CD4-positive, alpha-beta memory T cell (primary cell): ENCODE measurements at places on chromosomes 4 and X. TPM values are rescaled to one million over a fixed set of nuclear protein-coding genes. Genes with fewer than 3 reads are reported as not detected.

DNA sequence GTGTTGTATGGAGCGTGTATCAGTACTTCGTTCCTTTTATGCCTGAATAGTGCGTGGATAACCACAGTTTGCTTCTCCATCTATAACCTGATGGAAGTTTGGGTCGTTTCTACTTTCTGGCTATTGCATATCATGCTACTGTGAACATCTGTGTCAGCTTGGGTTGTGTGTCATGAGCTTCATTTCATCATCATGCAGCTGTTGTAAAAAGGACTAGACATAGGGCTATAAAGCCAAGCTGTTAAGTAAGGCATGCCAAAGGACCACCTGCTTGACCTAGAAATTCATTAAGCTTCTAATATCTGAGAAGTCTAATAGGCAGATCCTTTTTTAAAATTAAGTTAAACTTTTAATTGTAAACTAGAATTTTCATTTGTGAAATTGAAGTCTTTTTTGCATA, 18.4 kb downstream of the SMS start:
- H3K27ac ChIP-seq = no peak overlapping the region
- H3K4me3 ChIP-seq = no peak overlapping the region
- H3K27me3 ChIP-seq = no peaks in the 10 kb centered on the region
- no peaks in the 10 kb centered on the region for H3K36me3 ChIP-seq

DNA sequence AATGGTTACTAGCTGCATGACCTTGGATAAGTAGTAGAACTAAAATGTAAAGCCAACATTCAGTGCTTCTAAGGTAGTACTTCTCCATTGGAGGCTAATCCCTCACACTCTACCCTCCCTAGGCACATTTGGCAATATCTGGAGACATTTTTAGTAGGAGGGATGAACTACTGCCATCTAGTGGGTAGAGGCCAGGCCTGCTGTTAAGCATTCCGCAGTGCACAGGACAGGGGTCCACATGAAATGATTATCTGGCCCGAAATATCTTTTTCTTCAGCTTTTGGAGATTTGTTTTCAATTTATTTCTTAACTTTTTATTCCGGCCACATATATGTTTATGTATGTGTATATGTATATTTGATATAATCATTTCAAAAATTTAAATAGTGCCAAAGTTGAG, 36.0 kb upstream of the SPANXC start:
- no peaks in the 10 kb centered on the region for H3K4me1 ChIP-seq
- H3K36me3 ChIP-seq = no peaks in the 10 kb centered on the region
- no peak for DNase-seq
- H3K4me3 ChIP-seq = no peak overlapping the region
- no peak overlapping the region for H3K27ac ChIP-seq
- H3K27me3 ChIP-seq = no peaks in the 10 kb centered on the region

DNA sequence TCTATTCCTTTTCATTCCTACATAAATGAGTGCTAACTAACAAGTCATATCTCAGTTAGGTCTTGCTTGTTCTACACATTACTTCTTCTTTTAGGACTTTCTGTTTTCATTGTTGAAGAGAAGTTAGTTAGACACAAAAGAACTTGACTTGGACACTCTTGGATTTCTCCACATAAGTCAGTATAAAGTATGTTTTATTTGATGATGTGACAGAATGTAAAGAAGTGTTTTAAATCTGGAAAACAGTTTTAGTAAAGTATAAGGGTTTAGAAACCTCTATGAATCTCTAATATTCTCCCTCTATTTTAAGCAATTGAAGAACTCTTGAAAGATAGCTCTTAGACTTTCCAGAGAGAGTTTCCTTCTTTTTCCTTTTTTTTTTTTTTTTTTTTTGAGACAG, 38.6 kb upstream of the TMEM33 start:
- H3K4me3 ChIP-seq = no peak overlapping the region

GRCh38 chrX:64427281-64427680, 32.0 kb upstream of the MTMR8 start:
- H3K4me3 ChIP-seq = no peak overlapping the region
- H3K27ac ChIP-seq = no peak overlapping the region
- DNase-seq = no peak
- H3K36me3 ChIP-seq = no peaks in the 10 kb centered on the region
- no peaks in the 10 kb centered on the region for H3K4me1 ChIP-seq

DNA sequence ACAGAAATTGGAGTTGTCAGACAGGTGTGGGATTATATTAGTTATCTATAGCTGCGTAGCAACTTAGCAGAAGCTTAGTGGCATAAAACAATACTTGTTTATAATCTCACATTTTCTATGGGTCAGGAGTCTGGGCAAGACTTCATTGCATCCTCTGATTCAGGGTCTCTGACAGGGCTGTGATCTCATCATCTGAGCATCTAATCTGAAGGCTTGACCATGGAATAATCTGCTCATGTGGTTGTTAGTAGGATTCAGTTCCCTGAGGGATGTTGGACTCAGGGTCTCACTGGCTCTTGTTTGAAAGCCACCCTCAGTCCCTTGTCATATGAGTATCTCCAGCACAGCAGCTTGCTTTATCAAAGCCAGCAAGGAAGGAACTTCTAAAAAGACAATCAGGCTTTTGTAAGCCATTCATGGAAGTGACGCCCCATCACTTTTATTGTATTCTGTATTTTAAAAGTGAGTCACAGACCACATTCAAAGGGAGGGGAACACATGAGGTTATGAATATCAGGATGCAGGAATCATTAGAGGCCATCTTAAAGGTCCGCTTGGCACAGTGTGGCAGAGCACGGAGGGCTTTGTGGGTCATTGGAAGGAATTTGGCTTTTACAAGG, 37.2 kb upstream of the FAM9B start:
- no peak for DNase-seq
- H3K4me1 ChIP-seq = no peaks in the 10 kb centered on the region
- no peaks in the 10 kb centered on the region for H3K27me3 ChIP-seq
- H3K27ac ChIP-seq = no peak overlapping the region

- H3K4me1 ChIP-seq = peaks cover 9% of the 10 kb centered on the region
- H3K4me3 ChIP-seq = no peak overlapping the region
- no peak overlapping the region for H3K27ac ChIP-seq
These were observed 180.7 kb downstream of the CRLF2 start for GRCh38 chrX:1031521-1032430.

- no peak overlapping the region for H3K4me3 ChIP-seq
- H3K27me3 ChIP-seq = no peaks in the 10 kb centered on the region
- no peaks in the 10 kb centered on the region for H3K4me1 ChIP-seq
- no peak overlapping the region for H3K27ac ChIP-seq
These were observed 27.9 kb downstream of the ABHD18 start for GRCh38 chr4:127993151-127993550.

- H3K27me3 ChIP-seq = no peaks in the 10 kb centered on the region
- DNase-seq = no peak
- no peaks in the 10 kb centered on the region for H3K4me1 ChIP-seq
- H3K4me3 ChIP-seq = no peak overlapping the region
- H3K27ac ChIP-seq = no peak overlapping the region
These were observed 12.4 kb downstream of the SMIM14 start for GRCh38 chr4:39626261-39626660.

DNA sequence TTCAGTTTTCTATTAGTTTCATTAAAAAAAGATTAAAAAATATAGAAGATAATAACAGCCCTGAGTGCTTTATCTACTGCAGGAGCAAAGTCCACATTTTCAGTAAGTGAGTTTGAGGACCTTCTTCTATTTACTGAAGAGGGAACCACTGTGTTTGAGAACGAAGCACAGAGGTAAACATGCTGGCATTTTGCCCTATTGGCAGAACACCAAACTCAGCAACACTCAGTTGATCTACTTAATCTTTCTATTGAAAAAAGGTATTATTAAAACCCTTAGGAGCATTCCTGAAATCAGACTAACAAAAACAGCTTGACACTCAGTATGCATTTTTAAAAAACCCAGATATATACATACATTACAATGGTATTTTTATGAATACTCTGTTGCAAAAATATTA, 1496.7 kb downstream of the TECRL start:
- no peak overlapping the region for H3K27ac ChIP-seq
- no peak overlapping the region for H3K4me3 ChIP-seq
- H3K4me1 ChIP-seq = no peaks in the 10 kb centered on the region
- no peaks in the 10 kb centered on the region for H3K27me3 ChIP-seq
- H3K36me3 ChIP-seq = no peaks in the 10 kb centered on the region

DNA sequence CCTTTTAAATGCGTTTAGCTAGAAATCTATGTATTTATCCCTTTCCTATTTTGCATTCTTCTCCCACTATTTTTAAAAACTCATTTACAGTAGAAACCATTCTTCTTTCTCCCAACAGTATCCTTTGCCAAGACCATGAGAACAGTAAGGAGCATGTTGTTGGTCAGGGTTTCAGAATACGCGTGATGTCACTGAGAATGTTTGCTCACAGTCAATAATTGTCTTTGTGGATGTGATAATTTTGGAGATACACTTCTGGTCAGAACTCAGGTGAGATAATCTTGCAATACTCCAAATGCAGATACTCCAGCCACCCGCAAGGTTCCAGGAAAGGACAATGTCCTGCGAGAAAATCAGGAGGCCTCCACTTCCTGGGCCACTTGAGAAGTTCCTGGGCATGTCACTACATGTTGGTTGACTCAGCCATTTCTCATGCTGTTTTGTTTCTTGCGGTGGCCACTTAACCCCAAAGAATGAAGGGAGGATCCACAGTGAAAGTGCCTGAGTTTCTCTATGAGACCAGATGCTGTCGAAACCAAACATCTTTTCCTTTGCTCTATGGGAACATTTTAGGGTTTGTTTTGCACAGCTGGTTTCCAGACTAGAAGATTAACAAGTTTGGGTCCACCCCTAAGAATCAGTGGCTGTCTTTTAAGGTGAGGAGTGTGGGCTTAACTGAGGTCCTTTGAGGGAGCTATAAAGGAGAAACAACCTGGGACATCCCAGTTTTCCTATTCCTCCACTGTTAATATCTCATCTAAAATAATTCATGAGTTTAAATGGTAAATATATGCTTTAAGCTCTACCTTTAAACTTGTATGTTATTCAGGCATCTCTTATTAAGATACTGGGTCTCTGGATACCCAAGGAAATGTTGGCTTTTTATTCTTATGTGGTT, 116.0 kb downstream of the SOWAHB start:
- H3K36me3 ChIP-seq = no peaks in the 10 kb centered on the region
- H3K4me3 ChIP-seq = no peak overlapping the region
- no peak overlapping the region for H3K27ac ChIP-seq
- H3K27me3 ChIP-seq = no peaks in the 10 kb centered on the region
- H3K4me1 ChIP-seq = no peaks in the 10 kb centered on the region
- DNase-seq = no peak

DNA sequence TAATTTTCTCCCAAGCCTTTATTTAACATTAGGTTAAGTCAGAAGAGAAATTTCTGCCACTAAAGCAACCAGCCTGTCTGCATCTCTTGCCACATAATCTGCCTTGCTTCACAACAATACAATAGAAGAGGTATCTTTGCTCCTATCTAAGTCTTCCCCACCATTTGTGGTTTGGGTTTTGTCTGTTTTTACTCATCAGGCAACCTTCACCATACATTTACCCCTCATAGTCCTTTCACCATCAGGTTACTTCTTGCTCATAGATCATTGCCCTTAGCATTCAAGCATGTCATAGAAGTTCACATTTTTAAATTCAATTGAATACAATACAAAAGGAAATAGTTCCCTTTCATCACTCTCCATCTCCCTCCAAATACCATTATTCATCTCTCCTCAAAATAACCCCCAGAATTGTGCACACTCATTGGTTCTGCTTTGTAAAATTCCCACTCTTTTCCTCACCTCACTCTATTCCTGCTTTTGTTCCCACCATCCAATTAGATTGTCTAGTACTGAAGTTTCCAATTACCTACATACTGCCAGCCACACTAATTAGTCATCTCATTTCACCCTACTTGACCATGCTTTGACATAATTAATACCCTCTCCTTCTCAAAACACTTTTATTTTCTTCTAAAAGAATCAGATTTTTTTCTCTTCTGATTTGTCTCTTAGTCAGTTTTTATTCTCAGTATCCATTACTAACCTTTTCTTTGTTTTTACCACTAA, 1957.0 kb upstream of the AGA start:
- H3K36me3 ChIP-seq = no peaks in the 10 kb centered on the region
- no peaks in the 10 kb centered on the region for H3K27me3 ChIP-seq
- DNase-seq = no peak
- H3K4me3 ChIP-seq = no peak overlapping the region

- H3K27me3 ChIP-seq = no peaks in the 10 kb centered on the region
- no peaks in the 10 kb centered on the region for H3K4me1 ChIP-seq
- no peak overlapping the region for H3K27ac ChIP-seq
- H3K36me3 ChIP-seq = no peaks in the 10 kb centered on the region
- H3K4me3 ChIP-seq = no peak overlapping the region
- DNase-seq = no peak
These were observed 163.5 kb upstream of the SPIN4 start for GRCh38 chrX:63514569-63515080.

GRCh38 chr4:145843148-145843547, 95.5 kb downstream of the ZNF827 start:
- H3K36me3 ChIP-seq = no peaks in the 10 kb centered on the region
- peaks cover 8% of the 10 kb centered on the region for H3K4me1 ChIP-seq
- no peak overlapping the region for H3K27ac ChIP-seq
- no peak for DNase-seq

GRCh38 chr4:81355136-81355535, 116.6 kb downstream of the RASGEF1B start:
- H3K4me1 ChIP-seq = no peaks in the 10 kb centered on the region
- H3K27me3 ChIP-seq = no peaks in the 10 kb centered on the region
- no peak overlapping the region for H3K4me3 ChIP-seq
- DNase-seq = no peak
- no peak overlapping the region for H3K27ac ChIP-seq
- no peaks in the 10 kb centered on the region for H3K36me3 ChIP-seq

- no peaks in the 10 kb centered on the region for H3K27me3 ChIP-seq
- no peak overlapping the region for H3K4me3 ChIP-seq
- H3K36me3 ChIP-seq = no peaks in the 10 kb centered on the region
- no peak for DNase-seq
These were observed 340.0 kb downstream of the FBXW7 start for GRCh38 chr4:152195888-152196287.

DNA sequence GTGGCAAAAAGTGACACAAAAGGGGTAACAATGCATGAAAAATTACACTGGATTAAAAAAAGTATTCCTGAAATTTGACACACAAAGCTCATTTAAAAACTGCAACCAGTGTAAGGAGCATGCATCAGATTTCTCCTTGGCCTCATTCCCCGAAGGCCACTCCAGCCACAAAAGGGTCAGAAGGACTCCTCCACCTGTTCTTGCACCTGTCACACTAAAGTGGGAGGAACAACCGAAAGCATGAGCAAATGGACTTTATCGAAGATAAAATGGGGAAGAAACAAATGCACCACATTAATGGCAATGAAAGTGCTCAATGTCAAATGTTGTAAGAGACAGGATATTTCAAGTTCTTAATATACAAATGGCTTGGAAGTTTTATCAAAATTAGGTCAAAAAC, 88.2 kb downstream of the ADGRA3 start:
- H3K36me3 ChIP-seq = no peaks in the 10 kb centered on the region
- H3K4me1 ChIP-seq = no peaks in the 10 kb centered on the region
- H3K4me3 ChIP-seq = no peak overlapping the region

The MPP1 gene
- 11.1 TPM for total RNA-seq

The CLCN5 gene
- total RNA-seq = 1.8 TPM

The RAP2C gene
- total RNA-seq = 30.8 TPM

The ADGRA3 gene
- 0.30 TPM for total RNA-seq

The RAB33A gene
- total RNA-seq = 10.1 TPM

The SH2D1A gene
- total RNA-seq = 53.1 TPM

The TNIP3 gene
- 0.38 TPM for total RNA-seq

The HEPH gene
- total RNA-seq = not detected

The CTAG1B gene
- not detected for total RNA-seq

The POU3F4 gene
- total RNA-seq = not detected
